Kidney glomerular epithelial cell (primary cell): ENCODE measurements at places on chromosomes 12 and 14.

DNA sequence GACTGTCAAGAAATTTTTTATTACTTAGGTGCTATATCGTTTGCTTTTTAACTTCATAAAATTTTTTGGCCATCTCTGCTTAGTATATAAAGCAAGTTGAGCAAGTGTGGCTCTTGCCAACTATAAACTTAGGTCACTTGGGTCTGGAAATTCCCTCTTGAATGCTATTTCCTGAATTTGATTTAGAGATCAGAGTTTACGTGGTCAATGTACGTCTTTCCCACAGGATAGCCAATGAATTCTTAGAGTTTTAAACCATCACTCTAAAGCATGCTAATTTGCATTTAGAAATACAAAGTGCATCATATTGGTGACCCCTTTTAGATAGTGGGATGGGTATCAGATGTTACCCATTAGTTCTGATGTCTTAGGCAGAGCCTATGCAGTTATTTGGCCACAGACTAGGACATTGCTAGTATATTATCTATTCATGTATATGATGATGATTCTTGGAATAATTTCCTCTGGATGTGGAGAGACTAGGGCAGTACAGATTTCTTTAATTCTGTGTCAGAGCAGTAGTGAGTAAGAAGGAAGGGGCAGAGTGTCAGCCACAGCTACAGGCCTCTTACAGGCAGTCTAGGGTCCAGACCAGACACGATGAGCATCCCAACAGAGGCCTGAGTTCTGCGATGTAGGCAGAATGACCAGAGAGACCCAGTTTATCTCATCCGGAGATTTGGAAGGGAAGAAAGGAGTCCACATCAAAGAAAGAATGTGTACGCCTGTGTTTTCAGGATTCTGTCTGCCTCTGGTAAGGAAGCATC lies 30.3 kb downstream of the SCN8A start:
- DNase-seq = no peak

DNA sequence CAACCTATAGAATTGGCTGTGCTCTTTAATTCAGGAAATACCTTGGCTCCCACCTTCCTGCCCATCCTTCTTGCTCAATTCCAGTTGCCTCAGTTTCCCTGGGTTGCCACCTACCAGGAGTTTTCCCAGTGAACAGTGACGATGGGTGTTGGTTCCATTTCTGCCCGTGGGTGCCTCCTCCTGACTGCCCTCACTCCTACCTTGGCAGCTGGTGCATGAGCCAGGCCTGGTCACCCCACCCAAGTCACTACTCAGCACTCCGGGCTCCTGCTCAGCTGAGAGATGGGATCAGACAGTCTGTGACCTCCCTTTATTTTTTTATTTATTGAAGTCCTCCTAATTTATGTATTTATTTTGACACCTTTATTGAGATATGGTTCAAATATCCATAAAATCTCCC lies 31.0 kb upstream of the PTGR2 start:
- DNase-seq = no peak

DNA sequence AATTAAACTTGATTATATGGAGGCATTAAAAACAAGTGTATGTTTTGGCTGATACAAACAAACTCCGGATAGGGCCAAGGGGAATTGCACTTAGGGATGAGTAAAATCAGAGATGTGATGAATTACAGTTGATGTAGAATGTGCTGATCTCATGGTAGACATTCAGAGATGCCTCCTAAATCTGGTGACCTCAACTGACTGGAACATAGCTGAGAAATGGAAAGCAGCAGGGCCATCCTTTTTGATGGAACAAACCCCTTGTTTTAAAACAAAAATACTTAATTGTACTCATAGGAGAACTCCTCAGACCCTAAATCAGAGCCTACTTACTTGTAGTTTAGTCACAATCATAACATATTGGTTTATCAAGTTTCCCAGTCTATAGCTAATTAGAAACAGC lies 122.8 kb downstream of the C12orf75 start:
- no peak for DNase-seq

DNA sequence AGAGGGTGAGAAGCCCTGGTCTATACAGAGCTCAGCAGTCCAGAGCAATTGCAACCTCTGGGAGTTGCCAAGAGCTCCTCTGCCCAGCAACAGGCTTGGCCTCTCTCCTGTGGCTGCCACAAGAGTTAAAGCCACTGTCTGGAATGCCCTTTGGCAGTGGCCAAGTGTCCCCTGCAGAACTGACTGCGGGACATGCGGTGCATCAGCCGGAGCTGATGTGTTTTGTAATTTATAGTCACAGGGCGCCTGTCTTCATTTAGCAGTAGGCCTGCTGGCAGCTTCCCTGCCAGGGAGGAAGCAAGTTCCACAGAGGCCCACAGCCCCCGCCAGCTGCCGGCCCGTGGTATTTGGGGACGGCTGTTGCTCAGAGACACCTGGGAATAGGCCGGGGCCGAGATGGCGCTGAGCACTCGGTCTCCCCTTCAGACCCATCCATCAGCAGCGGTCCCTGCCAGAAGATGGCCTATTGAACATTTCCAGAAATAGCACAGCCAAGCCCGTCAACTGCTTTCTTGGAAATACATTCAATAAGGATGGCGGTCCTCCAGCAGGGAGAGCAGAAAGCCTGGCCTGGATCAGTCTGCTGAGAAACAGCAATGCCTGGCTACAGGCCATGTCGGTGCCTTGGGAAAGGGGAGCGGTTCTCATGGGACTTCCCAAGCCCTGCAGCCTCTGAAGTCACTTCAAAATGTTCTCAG lies 217.4 kb downstream of the CRADD start:
- DNase-seq = no peak

- DNase-seq = no peak
Observed at GRCh38 chr14:51626788-51627187, 24.9 kb upstream of the FRMD6 start.

GRCh38 chr14:100440207-100440631 lies 117.1 kb downstream of the SLC25A47 start:
- peak; percentile 75 for DNase-seq

DNA sequence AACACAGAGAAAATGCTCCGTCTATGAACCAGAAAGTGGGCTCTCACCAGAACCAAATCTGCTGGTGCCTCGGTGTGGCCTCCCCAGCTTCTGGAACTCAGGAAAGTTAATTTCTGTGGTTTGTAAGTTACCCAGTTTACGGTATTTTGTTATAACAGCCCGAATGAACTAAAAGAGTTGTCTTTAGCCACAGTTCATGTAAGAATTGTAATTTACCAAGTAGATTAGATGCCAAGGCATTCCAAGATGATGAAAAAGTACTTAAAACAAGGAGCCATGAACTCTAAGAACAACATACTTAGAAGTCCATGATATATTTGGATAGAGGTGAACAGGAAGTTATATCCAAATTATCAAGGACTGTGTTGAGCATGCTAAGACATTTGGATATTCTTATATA lies 259.9 kb upstream of the GARIN6 start:
- no peak for DNase-seq

- peak; percentile 64 for DNase-seq
Observed at GRCh38 chr14:102437997-102438915, 71.3 kb downstream of the ANKRD9 start.

GRCh38 chr12:3468836-3469235 lies 22.2 kb upstream of the PRMT8 start:
- no peak for DNase-seq

DNA sequence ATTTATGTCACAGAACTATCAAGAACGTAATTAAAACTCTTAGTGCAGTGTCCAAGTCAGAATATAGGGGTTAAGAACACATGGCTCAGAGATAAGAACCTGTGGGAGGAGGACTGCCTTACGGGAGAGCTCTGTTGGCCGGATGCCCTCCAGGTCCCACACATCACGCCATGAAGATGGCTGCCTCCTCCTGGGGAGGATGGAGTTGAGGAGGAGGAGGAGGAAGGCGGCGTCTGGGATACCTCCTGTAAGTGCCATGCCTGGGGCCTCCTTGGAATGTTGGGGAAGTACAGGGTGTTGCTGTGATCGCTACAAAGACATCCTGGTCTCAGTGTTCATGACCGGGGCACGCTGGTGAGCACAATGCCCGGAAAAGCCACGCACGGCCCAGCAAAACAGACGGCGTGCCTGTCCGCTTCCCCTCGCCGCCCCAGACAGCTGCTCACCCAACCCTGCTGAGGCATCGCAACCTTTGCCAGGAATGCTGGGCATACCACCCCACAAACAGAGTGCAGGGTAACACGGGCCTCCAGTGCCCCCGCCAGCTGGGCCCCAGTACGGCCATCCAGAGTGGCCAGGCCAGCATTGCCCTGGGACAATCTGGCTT lies 28.7 kb upstream of the CD9 start:
- peak; percentile 39 for DNase-seq

DNA sequence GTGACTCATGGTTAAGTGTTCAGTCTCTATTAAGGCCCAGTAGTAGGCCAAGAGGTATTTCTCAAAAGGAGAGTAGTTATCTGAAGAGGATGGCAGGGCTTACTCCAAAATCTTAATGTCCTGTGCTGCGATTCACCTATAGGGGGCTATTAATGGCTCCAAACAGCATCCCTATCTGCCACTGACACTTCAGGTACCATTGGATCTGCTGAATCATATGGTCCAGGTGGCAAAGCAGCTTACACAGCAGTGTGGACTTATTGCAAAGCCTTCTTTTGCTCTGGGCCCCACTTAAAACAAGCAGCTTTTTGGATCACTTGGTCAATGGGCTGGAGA lies 60.8 kb upstream of the ATP2B1 start:
- no peak for DNase-seq

DNA sequence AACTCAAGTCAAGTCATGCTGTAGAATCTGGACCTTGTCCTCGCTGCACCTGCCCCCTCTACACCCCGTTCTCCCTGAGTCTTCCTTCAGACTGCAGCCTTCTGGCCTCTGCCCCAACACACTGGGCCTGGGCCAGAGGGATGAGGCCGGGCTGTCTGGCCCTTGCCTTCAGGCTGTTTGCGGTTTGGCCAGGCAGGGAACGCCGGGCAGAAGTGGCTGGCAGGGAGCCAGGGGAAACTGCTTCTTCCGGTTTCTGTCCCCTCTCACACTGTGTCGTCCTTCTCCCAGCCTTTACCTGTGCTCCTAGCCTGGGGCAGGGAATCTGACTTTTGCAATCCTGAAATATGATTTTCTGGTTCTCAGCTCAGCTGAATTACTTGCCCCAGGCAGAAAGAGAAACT lies 13.5 kb downstream of the DGLUCY start:
- DNase-seq = no peak

DNA sequence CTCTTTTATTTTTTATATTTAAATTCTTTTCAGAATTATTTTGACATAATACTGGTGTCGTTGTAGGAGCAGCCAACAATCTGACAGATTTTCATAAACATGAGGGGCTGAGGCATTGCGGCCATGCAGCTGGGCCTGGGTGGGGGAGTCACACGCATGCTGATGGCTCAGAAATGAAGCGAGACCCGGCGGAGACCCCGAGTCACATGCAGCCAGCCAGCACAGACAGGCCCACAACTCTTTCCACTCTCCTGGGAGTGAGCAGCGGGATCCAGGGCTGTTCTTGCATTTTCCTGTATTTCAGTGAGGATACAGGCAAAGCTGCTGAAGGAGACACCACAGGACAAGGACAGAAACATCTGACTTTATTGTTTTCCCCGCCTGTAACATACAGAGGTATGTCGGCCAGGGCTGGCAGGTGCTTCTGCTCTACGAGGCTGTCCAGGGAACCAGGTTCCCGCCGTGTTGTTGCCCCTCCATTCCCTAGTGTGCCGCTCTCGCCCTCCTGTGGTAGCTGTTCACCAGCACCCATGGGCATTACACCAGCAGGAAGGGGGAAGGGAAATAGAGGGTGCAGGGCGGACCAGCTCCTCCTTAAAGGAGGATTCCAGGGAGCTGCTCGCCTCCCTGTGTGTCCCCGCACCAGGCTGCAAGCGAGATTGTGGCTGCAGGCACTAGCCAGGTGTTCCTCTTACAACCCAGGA lies 30.5 kb downstream of the FZD10 start:
- no peak for DNase-seq

- DNase-seq = no peak
Observed at GRCh38 chr12:113230315-113231234, 9.3 kb downstream of the TPCN1 start.

DNA sequence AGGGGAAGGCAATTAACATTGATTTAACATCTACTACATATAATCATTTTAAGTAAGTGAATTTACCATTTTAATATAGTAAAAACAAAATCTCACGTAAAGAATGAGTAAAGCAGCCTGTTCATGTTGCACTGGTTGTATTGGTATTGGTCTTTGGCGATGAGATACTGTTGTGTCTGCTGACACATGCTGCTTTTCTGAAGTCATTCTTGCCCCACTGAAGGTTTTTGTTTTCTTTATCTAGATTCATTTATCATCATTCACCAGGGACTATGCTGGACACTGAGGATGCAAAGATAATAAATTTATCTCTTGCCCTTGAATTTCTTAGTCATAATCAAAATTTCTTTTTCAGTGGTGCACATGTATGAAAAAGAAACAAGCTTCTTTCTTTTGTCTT lies 246.2 kb upstream of the NPAS3 start:
- DNase-seq = no peak

- no peak for DNase-seq
Observed at GRCh38 chr12:116062698-116063097, 214.8 kb downstream of the MED13L start.

- DNase-seq = no peak
Observed at GRCh38 chr12:54891717-54892478, 37.6 kb downstream of the MUCL1 start.

GRCh38 chr14:89184952-89185351 lies 232.1 kb downstream of the FOXN3 start:
- no peak for DNase-seq

DNA sequence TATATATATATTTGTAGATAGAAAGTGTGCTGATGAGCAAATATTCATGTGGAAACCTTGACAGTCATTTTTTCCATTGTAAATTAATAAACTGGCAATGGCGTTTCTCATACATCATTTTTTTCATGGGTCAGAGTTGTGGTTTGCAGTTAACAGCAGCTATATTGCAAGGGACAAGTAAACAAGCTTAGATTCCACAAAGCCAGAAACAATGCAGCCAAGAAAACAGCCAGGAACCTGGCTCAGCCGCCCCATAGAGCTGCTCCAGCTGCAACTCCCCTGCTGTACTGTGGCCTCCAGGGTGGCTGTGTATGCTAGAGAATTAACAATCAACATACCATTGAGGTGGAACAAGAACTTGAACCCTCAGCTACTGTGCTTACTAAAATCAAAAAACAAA lies 298.2 kb downstream of the TMEM132D start:
- no peak for DNase-seq

DNA sequence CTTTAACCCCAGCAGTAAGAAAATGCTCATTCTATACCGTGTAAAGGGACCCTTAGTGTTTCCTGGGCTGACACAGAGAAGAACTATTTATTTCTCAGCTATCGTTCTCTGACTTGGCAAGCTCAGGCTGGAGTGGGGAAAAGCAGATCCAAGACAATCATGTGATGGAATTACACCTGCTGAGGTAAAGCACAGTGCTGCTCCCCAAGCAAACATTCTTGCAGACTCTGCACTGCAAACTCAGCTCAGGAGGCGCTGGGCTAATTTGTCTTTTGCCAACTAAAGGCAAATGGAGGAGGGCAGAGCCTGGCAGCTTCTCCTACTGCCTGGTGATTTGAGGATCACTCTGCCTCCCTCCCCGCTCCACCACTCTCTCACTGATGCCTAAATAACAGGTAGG lies 57.8 kb upstream of the FUT8 start:
- no peak for DNase-seq

GRCh38 chr12:75969768-75970167 lies 61.8 kb downstream of the PHLDA1 start:
- DNase-seq = no peak

GRCh38 chr12:76544601-76545261 lies 14.8 kb downstream of the OSBPL8 start:
- DNase-seq = no peak

- DNase-seq = no peak
Observed at GRCh38 chr12:69243099-69244084, 4.0 kb downstream of the CPSF6 start.
